A673 (cell line): ENCODE measurements at places on chromosomes 13 and 19. TPM values are rescaled to one million over a fixed set of nuclear protein-coding genes. Genes with fewer than 3 reads are reported as not detected.

The TRPC4 gene
- total RNA-seq: 25.3 and 27.0 TPM in 2 replicates

The FCAR gene
- not detected in 2 replicates for total RNA-seq

The ENOX1 gene
- 4.4 and 4.5 TPM in 2 replicates for total RNA-seq

- no peak for DNase-seq
Measured at GRCh38 chr19:13195678-13196077, 45.5 kb downstream of the IER2 start.

- no peak for DNase-seq
Measured at GRCh38 chr19:406135-406781, 2.7 kb downstream of the C2CD4C start.
